A549 treated with ZK216348 at 1 μM for 4 hours (cell line): ENCODE measurements at places on chromosomes 2 and 18. TPM values are rescaled to one million over a fixed set of nuclear protein-coding genes. Genes with fewer than 3 reads are reported as not detected.

RAB27B gene
- 10.2 to 14.7 TPM (median 12.6 TPM) in 5 replicates for total RNA-seq

SKOR2 gene
- total RNA-seq = not detected in 5 replicates

CCDC142 gene
- 9.7 to 17.8 TPM (median 13.6 TPM) in 5 replicates for total RNA-seq

APOB gene
- total RNA-seq = not detected in 5 replicates
